T-helper 17 cell (primary cell): ENCODE measurements at places on chromosomes 6 and 20. TPM values are rescaled to one million over a fixed set of nuclear protein-coding genes. Genes with fewer than 3 reads are reported as not detected.

- H3K27ac ChIP-seq = no peak overlapping the region
- H3K4me1 ChIP-seq = no peaks in the 10 kb centered on the region
- DNase-seq = no peak
- H3K27me3 ChIP-seq = no peaks in the 10 kb centered on the region
- H3K4me3 ChIP-seq = no peak overlapping the region
- no peaks in the 10 kb centered on the region for H3K36me3 ChIP-seq
Observed at GRCh38 chr6:95882371-95882770, 133.4 kb upstream of the FUT9 start.

Gene GPX5
- not detected for total RNA-seq

Gene EYA4
- not detected for total RNA-seq

DNA sequence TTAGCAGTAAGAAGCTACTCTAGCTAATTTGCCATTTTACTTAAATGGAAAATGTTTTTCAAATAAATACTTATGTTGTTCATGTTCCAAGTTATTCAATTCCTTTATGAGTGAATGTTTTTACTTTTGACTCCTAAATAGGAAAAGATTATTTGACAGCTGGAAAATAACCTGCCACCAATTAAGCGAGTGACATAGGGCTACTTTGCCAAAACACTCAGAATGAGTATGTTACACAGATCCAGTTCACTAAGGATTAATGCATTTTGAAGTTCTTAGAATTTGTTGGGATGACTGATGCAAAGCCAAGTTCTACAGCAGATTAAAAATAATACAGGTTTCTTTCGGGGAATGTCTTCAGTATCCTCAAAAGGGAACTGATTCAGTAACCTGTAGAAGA is 144.4 kb downstream of the ADGRG6 start:
- H3K36me3 ChIP-seq = no peaks in the 10 kb centered on the region
- no peaks in the 10 kb centered on the region for H3K4me1 ChIP-seq
- peaks cover 19% of the 10 kb centered on the region for H3K27me3 ChIP-seq
- H3K27ac ChIP-seq = no peak overlapping the region

GRCh38 chr20:60102665-60103210 is 144.5 kb downstream of the CDH26 start:
- no peaks in the 10 kb centered on the region for H3K36me3 ChIP-seq
- H3K27me3 ChIP-seq = peaks cover 5% of the 10 kb centered on the region
- DNase-seq = no peak
- H3K4me3 ChIP-seq = no peak overlapping the region

Gene SLC22A16
- total RNA-seq = not detected

DNA sequence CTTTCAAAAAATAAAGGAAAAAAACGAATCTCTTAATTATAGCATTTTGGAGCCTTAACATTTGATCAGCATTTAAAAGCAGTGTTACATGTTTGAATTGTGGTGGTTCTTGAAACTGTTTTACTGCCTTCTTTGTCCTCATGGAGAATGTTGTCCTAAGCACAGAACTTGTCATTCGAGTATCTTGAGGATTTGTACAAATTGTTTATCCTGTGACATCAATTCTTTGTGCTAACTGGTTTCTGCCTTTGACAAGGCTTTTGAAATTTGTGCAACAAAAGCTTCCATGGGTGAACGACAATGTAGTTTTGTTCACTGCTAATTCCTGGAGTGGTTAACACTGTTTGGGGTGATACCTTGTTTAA is 130.8 kb downstream of the SCAF8 start:
- no peaks in the 10 kb centered on the region for H3K27me3 ChIP-seq
- DNase-seq = no peak
- no peak overlapping the region for H3K4me3 ChIP-seq
- no peak overlapping the region for H3K27ac ChIP-seq
- H3K4me1 ChIP-seq = peaks cover 5% of the 10 kb centered on the region

DNA sequence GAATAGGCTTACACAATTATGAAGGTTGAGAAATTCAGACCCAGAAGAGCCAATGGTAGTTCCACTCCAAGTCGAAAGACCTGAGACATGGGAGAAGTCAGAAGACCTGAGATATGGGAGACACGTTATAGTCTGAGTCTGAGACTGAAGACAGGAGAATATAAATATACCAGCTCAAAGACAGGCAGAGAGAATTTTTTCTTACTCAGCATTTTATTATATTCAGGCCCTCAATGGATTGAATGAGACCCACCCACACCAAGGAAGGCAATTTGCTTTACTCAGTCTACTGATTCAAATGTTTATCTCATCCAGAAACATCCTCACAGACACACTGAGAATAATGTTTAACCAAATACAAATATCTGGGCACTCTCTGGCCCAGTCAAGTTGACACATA is 693.5 kb downstream of the HDGFL1 start:
- H3K4me1 ChIP-seq = no peaks in the 10 kb centered on the region
- no peaks in the 10 kb centered on the region for H3K36me3 ChIP-seq
- H3K27ac ChIP-seq = no peak overlapping the region

GRCh38 chr6:17705428-17705777 is 1.3 kb downstream of the NUP153 start:
- peaks cover 4% of the 10 kb centered on the region for H3K36me3 ChIP-seq
- H3K27ac ChIP-seq = peak overlapping the region; percentile 94
- H3K4me1 ChIP-seq = peaks cover 34% of the 10 kb centered on the region

Gene CRISP3
- not detected for total RNA-seq

GRCh38 chr20:57126481-57127092 is 139.9 kb downstream of the BMP7 start:
- DNase-seq = no peak
- no peaks in the 10 kb centered on the region for H3K36me3 ChIP-seq
- no peak overlapping the region for H3K27ac ChIP-seq
- H3K4me3 ChIP-seq = no peak overlapping the region
- peaks cover 44% of the 10 kb centered on the region for H3K27me3 ChIP-seq

- peaks cover 49% of the 10 kb centered on the region for H3K27me3 ChIP-seq
- DNase-seq = no peak
- no peak overlapping the region for H3K27ac ChIP-seq
- no peaks in the 10 kb centered on the region for H3K36me3 ChIP-seq
Observed at GRCh38 chr6:68641172-68641571, 6.1 kb downstream of the ADGRB3 start.

GRCh38 chr6:83429857-83430610 is 817 bp downstream of the ME1 start:
- H3K4me3 ChIP-seq = peak overlapping the region; percentile 63
- H3K27ac ChIP-seq = no peak overlapping the region
- no peak for DNase-seq

Gene ZNF311
- total RNA-seq = 0.40 TPM

Gene AVP
- total RNA-seq = not detected

DNA sequence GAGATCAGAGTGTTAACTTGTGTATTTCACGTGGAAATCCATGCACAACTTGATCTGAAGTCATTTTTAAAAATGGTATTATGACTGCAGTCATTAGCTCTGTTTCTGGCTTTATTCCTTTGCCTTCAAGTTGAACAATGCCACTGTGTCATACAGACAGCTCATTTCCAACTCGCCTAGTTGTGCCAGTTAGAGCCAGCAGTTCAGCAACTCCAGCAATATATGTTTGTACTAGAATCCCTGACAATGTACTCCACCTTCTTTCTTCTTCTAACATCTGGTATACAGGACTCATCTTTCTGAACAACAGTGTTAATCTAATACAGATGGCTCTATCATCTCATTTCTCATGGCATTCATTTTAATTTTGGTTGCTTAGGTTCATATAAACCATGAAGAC is 418.3 kb upstream of the POU3F2 start:
- H3K27ac ChIP-seq = no peak overlapping the region
- no peaks in the 10 kb centered on the region for H3K4me1 ChIP-seq
- no peak overlapping the region for H3K4me3 ChIP-seq
- H3K36me3 ChIP-seq = no peaks in the 10 kb centered on the region
- no peak for DNase-seq
- no peaks in the 10 kb centered on the region for H3K27me3 ChIP-seq

Gene CD83
- total RNA-seq = 62.3 TPM

DNA sequence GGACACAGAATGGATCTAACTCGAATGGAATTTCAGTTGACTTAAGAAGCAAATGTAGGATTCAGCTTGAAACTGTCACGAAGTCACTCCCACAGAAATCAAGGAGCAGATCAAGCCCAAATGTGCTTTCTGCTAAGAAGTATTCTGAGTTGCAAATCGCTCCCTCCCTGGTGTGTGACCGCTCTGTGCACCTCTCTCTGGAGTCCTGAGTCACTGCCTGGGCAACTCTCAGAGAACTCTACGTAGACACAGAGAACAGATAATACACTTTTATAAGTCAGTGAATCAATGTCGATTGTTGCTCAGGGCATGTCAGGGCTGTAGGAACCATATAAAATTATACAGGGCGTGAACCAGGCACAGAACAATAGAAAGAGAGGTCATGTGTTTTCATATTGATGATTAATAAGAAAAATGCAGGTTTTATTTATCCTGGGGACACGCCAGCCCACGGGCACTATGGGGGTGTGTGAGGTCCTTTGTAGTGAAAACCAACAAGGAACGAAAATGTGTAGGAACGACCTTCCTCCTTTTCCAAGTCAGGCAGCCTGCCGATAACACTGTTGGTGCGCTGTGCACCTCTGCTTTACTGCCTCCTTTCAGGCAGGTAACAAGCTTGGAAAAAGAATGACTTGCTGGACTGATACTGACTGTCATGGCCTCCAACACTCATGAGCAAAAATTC is 248.1 kb upstream of the FOXQ1 start:
- no peak overlapping the region for H3K4me3 ChIP-seq
- H3K36me3 ChIP-seq = no peaks in the 10 kb centered on the region
- DNase-seq = no peak
- H3K27me3 ChIP-seq = peaks cover 41% of the 10 kb centered on the region

Gene LY6G6F
- total RNA-seq = 1.6 TPM

Gene PM20D2
- 5.5 TPM for total RNA-seq

- H3K4me3 ChIP-seq = no peak overlapping the region
- H3K27me3 ChIP-seq = peaks cover 8% of the 10 kb centered on the region
- no peaks in the 10 kb centered on the region for H3K4me1 ChIP-seq
- DNase-seq = no peak
- no peak overlapping the region for H3K27ac ChIP-seq
- H3K36me3 ChIP-seq = no peaks in the 10 kb centered on the region
Observed at GRCh38 chr6:15783484-15783883, 120.7 kb upstream of the DTNBP1 start.

Gene NT5E
- 5.1 TPM for total RNA-seq

DNA sequence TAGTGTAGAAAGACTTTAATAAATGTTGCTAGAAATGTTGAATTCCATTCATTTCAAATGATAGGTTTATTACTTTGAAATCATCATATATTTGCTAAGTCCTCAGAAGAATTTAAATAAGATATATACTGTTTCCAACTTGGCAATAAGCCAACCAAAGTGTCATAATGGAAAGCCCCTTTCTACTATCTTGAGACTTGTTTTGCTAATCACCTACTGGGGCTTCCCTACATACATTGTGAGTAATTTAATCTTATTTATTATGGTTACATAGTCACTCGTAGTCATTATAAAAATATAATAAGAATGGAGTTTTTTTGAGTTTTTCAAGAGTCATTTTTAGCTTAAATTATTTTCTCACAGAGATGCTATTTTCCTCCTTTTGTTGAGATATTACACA is 20.7 kb downstream of the COL19A1 start:
- DNase-seq = no peak
- no peak overlapping the region for H3K27ac ChIP-seq
- H3K27me3 ChIP-seq = peaks cover 4% of the 10 kb centered on the region
- no peak overlapping the region for H3K4me3 ChIP-seq
- no peaks in the 10 kb centered on the region for H3K4me1 ChIP-seq
- peaks cover 2% of the 10 kb centered on the region for H3K36me3 ChIP-seq

Gene KCNQ5
- 3.3 TPM for total RNA-seq

Gene GRIK2
- not detected for total RNA-seq

- H3K27me3 ChIP-seq = peaks cover 11% of the 10 kb centered on the region
- no peak for DNase-seq
- H3K27ac ChIP-seq = no peak overlapping the region
- peak overlapping the region; percentile 91 for H3K4me3 ChIP-seq
- peaks cover 9% of the 10 kb centered on the region for H3K4me1 ChIP-seq
Observed at GRCh38 chr6:138691595-138692057, 81.9 kb upstream of the CCDC28A start.

DNA sequence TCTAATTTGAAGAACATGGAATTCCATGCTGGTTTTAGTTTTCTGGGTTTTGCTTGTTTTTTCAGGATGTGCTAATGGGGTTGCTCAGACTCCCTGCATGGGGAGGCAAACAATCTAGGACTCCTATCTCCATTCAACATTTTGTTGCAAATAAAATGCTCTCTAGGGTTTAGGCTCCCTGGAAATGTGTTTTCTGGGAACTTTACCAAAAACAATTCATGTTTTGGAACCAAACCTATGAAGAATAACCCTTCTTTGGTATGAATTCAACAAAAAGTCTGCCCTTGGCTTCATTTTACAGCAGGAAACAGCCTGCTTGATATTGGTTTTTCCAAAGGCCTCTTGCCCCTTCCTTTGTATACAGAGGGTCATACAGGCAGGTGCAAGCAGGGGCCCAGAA is 217.7 kb downstream of the FOXA2 start:
- H3K4me1 ChIP-seq = no peaks in the 10 kb centered on the region
- no peak overlapping the region for H3K4me3 ChIP-seq
- H3K27ac ChIP-seq = no peak overlapping the region
- H3K27me3 ChIP-seq = no peaks in the 10 kb centered on the region

DNA sequence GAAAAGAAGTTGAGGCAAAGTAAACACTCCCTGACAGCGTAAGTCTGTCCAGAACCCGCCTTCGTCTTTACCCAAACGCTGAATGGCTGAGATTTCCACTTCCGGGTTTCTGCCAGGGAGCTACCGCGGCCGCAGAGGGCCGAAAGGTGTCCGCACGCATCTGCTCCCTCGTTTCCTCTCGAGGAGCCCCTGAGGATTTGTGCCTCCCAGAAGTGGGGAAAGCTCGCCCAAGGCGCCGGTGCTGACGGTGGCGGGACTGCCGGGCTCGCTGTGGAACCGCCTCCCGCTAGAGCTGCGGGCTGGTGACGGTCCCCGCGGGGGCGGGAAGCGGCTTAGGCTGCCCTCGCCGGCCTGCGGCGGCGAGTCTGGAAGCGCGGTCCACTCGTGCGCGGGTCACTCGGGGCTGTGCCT is 1760.2 kb upstream of the DEFB115 start:
- H3K36me3 ChIP-seq = no peaks in the 10 kb centered on the region
- H3K27me3 ChIP-seq = no peaks in the 10 kb centered on the region
- no peak overlapping the region for H3K27ac ChIP-seq
- peak overlapping the region; percentile 28 for H3K4me3 ChIP-seq
- no peak for DNase-seq
- H3K4me1 ChIP-seq = no peaks in the 10 kb centered on the region

Gene GTSF1L
- not detected for total RNA-seq

- H3K27me3 ChIP-seq = peaks cover 10% of the 10 kb centered on the region
- no peaks in the 10 kb centered on the region for H3K36me3 ChIP-seq
- no peak overlapping the region for H3K4me3 ChIP-seq
- no peak overlapping the region for H3K27ac ChIP-seq
- DNase-seq = no peak
- peaks cover 4% of the 10 kb centered on the region for H3K4me1 ChIP-seq
Observed at GRCh38 chr6:57256541-57256940, 34.4 kb upstream of the RAB23 start.
